ENCODE measurements at places on chromosomes 7 and 10.

GRCh38 chr7:137760111-137760510 lies 86.7 kb downstream of the DGKI start:
- no peak for DNase-seq

- DNase-seq = no peak
Measured at GRCh38 chr7:32142649-32143048, 72.4 kb upstream of the PDE1C start.

DNA sequence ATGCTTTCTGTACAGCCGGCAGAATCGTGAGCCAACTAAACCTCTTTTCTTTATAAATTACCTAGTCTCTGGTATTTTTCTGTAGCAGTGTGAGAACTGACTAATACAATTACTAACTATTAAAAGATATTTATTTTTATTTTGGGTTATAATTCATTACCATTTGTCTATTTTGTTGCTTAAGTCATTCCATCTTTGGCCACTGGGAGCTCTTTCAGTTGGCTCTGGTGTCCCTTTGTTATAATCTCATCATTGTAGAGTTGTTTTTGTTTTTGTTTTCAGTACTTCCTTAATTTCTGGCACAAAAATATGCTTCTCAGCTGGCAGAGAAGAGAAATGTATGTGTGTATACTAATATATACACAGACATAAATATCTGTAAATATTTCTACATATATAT lies 807.9 kb upstream of the MBL2 start:
- no peak for DNase-seq

DNA sequence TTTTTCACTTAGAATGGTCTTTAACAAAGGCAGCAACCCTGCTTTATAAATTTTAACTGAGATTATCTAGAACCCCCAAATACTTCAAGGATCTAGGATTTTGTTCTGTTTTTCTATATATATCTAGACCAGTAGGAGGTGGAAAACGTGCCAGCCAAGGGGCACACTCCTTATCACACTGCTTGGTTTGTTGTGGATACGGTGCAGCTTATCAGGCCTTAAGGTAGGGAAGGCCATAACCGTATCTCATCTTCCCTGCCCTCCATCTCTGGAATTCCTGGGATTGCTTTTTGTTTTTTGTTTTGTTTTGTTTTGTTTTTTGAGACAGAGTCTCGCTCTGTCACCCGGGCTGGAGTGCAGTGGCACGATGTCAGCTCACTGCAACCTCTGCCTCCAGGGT lies 75.4 kb downstream of the MPLKIP start:
- DNase-seq = no peak

DNA sequence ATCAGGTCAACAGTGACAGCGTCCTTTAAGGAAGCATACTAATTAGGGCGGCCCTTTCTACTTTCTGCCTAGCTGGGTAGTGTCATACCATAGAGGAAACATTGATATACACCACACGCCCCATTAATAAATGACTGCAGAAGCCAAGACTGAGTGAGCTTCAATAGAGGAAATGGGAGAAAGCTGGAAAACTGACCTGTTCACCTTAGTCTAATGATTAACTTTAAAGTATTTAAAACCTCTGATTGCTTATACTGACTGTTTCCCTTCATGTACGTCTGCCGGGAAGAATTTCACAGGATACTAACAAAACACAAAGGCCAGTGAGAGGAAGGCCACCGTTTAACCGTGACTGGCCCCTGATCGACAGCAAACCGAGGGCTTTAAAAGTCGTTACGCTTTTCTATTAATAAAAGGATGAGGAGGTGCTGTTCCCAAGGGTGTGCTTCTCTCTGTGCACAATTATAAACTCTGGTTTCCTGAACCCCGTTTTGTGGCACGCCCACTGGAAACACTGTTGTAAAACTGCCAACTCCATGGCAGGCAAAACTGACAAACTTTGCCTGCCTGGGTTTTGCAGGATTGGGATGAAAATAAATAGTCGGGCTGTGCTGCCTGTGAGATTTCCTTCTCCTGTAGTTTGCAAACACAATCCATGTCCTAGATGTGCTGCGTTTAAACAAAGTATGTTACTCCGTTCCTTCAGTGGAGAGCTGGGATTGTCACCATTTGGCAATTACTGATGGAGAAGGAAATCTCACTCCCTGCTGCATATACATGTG lies 137.6 kb downstream of the NRP1 start:
- DNase-seq = no peak

DNA sequence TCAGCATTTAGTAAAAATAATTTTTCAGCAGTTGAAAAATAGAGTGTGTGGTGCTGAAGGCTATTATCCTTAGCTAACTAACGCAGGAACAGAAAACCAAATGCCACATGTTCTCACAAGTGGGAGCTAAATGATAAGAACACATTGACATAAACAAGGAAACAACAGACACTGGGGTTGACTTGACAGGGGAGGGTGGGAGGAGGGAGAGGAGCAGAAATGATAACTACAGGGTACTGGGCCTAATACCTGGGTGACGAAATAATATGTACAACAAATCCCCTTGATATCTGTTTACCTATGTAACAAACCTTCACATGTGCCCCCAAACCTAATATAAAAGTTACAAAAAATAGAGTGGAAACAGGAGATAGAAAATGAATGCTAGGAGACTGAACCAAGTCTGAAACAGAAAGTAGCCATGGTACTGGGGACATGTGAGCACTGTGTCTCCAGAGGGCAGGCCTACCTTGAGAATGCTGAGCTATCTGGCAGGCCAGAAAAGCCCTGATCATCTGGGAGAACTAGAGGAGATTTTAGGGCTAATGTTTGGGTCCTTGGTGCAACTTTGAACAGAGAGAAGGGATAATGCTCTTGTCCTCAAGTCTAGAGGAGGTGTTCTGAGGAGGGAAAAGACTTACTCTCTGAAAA lies 4.7 kb upstream of the EFCAB10 start:
- no peak for DNase-seq

DNA sequence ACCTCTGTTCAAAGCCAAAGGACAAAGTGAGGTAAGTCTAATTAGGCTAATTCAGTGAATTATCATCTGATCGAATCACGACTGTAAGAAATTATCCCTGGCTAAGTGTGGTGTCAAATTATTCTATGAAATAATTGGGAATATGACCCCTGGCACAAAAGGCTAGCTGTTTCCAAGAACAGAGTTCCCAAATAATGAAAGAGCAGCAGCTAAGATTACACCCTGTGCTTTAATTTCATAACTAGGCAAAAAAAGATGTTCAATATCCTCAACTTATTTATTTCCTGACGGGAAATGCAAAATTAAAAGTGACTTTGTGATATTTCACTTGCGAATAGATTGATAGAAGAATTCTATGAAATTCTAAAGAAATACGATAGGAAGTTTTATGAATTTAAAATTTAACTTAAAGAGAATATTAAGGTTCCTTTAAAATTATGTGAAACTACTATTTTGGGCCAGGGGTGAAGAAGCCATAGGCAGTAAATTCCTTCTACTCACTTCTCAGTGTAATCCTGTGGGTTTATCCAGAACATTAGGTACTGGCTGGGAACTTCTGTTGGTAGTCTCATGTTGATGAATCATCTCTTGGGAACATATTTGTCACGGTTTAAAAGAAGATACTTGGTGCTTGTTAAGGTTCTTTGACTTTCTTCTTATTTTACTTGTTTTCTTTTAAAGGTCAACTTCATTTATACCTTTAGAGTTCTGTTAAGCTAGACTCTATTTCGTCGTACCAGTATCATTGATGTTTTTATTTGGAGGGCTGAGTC lies 148.5 kb downstream of the POLR1F start:
- no peak for DNase-seq

DNA sequence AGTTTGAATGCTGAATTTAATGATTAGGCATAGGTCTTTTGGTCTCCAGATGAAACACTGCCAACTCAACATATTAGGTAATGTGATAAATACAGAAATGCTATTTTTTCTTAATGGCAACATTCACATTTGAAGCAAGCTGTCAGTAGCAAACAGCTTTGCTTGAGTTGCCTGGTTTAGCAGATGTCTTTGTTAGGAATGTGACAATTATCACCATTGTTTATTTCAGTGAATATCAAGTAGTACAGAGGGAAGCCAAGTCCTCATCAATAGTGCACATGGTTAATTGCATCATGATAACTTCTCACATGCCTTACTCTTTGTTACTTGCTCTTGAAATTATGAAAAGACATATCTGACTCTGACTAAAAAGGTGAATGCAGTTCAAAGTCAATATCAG lies 23.7 kb upstream of the SEPTIN7 start:
- no peak for DNase-seq

GRCh38 chr7:37832194-37832593 lies 16.2 kb upstream of the NME8 start:
- no peak for DNase-seq

DNA sequence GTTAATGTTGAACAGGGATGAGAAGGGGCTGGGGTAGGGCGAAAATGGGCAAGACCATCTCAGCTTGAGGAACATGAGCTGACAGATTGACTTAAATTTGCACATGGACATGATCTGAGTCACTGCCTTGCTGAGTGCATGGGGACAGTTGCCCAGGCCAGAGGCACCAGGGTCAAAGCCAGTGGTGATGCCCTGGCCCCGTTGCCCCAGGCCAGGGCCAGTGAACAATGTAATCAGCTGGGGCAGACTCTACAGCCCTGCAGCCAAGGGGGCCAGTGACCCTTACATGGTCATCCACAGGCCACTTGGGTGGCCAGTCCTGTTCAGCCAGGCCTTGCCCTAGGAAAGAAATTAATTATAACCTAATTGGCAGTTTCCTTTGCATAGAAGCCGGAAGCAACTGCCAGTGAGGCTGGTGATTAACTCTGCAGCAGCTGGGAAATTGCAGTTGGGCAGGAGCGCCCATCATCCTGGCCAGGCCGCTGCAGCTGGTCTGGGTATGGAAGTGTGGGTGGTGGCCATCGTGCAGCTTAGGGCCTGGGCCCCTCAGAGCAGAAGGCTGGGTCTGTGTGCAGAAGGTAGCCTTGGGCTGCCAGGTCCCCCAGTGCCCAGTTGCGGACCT lies 9.6 kb downstream of the RET start:
- DNase-seq = no peak

GRCh38 chr10:18760836-18761235 lies 101.6 kb downstream of the ARL5B start:
- no peak for DNase-seq

DNA sequence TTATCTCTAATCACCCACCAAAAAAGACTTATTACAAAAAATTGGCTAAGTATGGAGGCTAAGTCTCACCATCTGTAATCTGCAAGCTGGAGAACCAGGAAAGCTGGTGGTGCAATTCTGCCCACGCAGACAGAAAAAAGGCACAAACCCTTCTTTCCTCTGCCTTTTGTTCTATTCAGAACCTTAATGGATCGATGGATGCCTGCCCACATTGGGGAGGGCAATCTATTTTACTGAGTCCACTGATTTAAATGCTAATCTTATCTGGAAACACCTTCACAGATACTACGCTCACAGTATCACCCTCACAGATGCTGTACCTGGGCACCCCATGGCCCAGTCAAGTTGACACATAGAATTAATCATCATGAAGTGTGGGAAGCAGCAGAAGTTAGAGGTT lies 10.2 kb downstream of the IGFBP3 start:
- no peak for DNase-seq

GRCh38 chr10:90317172-90317571 lies 540.7 kb downstream of the HTR7 start:
- no peak for DNase-seq

GRCh38 chr7:129375141-129375938 lies 58.9 kb upstream of the STRIP2 start:
- no peak for DNase-seq
